Progenitor cell of endocrine pancreas (in vitro differentiated cells): ENCODE measurements at places on chromosomes 11 and 22.

- no peak for DNase-seq
These were observed 350.8 kb downstream of the DLG2 start for GRCh38 chr11:85276332-85276731.

GRCh38 chr11:75508051-75508561, 17.6 kb downstream of the GDPD5 start:
- DNase-seq: no peak

DNA sequence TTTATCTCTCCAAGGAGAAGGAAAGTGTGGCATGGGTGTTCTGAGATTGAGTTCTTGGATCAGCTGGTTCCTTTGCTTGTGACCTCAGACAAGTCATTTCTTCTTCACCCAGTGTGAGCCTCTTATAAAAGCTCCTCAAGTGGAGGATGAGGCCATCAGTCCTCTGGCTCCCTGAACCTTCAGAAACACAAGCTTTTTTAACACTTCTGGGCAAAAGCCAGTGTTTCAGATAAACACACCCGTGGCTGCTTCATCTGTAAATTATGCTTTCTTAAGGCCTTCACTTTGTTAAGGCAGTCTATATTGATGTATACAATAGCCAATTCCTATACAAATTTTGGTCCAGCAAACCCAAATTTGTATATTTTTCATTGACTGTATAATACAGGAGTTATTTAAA, 179.9 kb downstream of the DBX1 start:
- DNase-seq: no peak

DNA sequence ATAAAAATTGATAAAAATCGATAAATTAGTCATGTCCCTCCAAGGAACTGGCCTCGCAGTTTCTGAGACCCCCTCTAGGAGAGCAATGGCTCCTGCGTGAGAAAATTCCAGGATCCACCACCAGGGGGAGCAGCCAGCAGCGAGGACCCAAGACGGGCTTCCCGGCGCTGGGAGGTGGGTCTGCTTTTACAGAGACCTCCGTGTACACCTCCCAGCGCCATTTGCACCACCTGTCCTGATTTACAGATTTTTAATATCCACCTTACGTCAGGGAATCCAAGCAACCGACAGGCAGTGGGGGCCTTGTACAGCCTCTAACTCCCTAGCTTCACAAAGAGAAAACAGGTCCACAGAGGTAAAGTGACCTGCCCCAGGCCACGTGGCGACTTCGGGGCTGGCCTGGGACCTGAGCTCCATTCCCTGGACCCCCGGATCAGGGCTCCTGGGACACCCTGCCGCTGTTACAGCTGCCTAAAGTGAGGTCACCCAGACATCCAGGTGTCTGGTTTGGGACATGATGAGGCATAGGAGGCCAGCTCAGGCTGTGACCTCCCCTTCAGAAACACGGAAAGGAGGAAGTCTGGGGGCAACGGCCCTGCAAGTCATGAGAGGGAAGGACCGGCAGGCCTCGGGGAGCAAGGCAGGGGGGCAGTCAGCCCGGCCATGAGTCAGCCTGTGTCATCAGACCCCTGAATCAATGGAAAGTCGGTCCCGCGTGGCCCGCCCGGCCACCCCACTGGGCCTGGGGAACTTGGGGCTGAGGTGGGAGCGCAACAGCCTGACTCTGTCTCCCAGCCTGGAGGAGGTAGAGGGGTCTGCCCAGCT, 3.5 kb downstream of the OSM start:
- DNase-seq: peak; percentile 84

DNA sequence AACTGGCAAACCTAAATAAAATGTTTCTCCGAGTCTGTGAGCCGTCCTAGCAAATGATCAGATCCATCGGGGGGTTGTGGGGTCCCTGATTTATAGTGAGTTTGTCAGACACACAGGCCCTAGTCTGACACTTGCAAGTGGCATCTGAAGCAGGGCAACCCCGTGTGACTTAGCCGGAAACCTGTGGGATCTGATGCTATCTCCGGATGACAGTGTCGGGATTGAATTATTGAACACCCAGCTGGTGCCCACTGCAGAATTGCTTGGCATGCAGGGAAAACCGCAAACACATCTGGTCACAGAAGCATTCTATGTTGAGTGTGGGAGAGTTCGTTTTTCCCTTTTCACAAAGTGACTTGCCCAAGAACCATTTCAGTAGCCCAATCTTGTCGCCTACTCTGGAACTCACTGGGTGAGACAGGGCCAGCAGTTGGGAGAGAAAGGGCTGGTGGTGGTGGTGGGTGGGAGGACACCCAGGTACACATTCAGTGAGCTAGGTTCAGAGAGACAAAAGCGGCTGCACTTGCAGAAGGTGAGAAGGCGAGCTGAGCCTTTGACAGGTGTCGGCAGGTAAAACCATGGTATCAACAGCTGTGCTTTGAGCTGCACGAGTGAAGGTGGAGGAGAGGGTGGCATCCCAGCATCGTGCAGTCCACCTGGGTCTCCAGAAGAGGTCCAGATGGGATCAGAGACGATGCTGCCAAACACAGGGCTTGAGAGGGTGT, 33.7 kb upstream of the B3GAT1 start:
- DNase-seq: no peak

DNA sequence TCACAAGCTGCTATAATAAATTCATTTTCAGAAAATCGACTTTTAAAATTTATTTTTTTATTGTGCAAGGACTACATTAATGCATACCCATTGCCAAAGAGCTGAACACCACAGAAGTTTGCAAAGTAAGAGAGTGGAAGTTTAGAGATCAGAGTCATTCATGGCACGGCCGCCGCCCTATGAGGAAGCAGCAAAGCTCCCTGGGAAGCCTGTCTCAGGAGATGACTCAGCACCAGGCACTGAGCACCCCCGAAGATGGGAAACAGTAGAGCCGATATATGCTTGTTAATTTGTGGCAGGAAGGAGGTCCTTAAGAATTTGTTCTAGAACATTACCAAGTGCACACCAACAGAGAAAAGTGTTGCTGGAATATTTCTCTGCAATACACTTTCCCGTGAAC, 693.7 kb downstream of the OPCML start:
- DNase-seq: no peak

- DNase-seq: no peak
These were observed 16.8 kb upstream of the IGLL5 start for GRCh38 chr22:22870577-22871404.

GRCh38 chr11:2160736-2161259, at the start of gene INS:
Gene INS, minus strand, starts transcription at chr11:2161209. Its CDS starts 238 bp downstream, at chr11:2160971.
- no peak for DNase-seq

- no peak for DNase-seq
These were observed 372.7 kb upstream of the ANO5 start for GRCh38 chr11:21820176-21820575.

DNA sequence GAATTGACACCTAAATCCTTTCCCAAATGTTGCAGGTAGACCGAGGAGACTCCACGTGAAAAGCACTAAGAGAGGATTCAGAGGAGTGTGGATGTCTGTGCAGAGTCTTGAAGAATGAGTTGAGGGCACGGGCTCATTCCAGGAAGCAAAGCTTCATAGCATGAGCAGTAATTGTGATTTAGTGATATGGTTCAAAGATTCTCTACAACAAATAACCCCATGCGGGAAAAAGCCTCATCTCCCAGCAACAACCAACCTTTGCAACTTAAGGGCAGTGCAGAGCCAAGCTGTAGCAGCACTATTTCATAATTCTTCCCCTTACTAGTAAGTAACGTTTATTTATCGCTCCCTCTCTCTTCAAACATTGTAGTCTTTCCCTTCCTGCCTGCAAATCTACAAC, 87.5 kb upstream of the CLMP start:
- DNase-seq: no peak

- DNase-seq: no peak
These were observed 8.8 kb downstream of the WNT7B start for GRCh38 chr22:45968003-45968650.

DNA sequence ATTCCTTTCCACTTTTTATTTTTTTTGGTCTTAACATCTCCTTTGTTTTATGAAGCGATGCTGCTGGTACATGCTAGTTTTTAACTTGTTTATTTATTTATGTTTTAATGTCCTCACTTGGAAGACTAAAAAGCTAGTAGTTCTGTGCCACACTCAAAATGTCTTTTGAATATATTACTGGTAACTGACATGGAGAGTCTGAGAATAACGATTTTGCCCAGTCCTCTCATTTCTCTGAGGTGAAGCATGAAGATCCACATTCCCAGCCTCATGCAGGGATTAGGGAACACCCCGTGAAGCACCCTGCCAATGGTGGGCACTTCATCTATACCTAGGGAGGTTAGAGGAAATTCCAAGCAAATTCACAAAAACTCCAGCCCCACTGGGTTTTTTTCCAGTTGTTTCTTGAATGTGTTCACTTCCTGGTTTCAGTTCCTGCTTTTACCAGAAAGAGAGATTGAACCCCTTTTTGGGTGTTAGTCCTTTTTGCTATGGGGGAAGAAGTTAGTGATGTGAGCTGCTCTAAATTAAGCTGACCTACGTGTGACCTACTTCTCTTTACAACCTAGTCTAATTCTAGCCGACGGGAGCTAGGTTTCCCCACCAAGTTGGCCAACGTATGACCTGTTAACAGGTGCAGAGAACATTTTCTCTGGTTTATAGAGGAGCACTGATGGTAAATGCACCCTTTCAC, 106.1 kb downstream of the SLC1A2 start:
- no peak for DNase-seq

DNA sequence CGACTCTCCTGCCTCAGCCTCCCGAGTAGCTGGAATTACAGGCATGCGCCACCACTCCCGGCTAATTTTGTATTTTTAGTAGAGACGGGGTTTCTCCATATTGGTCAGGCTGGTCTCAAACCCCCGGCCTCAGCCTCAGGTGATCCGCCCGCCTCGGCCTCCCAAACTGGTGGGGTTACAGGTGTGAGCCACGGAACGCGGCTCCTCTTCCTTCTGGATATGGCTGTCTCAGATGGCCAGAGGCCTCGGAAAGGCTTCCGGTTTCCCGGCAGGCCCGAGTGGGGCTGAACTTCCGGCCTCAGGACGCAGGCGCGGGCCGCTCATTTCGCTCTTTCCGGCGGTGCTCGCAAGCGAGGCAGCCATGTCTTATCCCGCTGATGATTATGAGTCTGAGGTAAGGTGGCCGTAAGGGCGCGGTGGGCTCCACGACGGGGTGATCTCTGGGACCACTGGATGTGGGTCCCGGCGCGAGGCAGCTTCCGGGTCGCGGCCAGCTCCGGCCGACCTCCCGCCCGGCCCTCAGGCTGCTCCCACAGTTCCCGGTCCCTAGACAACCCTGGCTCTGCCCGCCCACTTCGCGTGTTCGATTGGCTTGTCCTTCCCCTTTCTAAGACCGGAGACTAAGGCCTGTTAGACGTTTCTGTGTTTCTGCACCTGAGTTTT, at the start of gene EIF3L:
EIF3L (plus strand) TSS at position 331 of the 663 bp plus-strand sequence; CDS start at position 362, 31 bp downstream.
- peak; percentile 71 for DNase-seq

GRCh38 chr11:57425565-57426438, 1.1 kb downstream of the SLC43A3 start:
- DNase-seq: no peak

DNA sequence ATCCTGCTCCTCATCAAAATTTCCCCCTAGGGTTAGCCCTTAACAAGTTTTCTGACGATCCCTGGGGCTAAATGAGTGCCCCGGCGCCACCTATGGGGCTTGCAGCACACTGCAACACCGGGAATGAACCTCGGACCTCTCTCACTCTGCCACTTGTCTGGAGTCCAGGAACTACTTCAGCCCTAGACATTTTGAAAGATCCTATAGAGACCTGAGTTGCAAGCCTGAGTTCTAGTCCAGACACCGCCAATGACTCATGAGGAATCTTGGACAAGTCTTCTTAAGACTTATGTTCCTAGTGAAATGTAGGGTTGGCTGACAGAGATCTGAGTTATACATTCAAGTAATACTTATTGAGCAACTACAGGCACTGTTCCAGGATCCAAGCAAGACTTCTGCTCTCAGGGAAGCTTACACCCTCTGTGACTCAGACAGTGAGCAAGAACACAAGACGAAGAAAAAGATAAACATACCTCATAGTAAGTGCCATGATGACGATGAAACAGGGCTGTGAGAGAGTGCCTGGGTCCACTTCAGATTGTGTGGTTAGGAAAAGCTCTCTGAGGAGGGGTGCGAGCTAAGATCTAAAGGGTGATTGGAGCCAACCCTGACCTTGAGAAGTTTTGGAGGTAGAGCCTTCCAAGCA, 10.2 kb upstream of the STK33 start:
- DNase-seq: peak; percentile 34

DNA sequence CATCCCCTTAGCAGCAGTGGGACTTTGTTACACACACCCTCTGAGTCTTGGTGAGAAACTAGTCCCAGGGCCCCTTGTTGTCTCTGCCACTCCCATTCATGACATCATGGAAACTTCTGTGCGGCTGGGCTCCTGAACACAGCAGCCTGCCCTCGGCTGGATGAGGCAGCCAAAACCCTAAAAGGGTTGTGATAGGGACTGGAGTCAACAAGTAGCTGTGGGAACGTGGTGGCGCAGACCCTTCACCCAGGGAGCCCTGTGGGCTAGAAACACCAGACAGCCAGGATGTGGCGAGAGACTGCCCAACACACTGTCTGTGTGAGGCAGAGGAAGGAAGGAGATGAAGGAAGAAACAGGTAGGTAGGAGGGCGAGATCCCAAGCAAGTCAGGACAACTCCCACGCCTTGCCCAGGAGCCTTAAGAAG, 3.9 kb downstream of the CD3D start:
- no peak for DNase-seq

DNA sequence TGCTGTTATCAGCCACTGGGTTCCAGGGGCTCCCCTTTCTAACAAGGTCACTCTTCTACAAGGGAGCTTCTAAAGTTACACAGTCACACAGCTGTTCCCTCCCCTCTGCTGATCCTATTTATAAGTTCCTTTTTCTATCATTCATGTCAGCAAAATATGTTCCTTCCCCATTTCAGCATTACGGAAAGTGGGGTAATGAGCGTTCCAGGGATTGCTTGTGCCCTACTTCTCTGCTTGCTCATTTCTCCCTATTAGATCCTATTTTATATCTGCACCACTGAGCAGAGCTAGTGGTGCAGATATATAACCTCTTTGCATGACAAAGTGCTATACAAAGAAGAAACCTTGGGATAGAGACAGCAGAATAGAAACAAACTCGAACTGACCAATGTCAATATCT, 22.7 kb upstream of the PLEKHB1 start:
- no peak for DNase-seq

DNA sequence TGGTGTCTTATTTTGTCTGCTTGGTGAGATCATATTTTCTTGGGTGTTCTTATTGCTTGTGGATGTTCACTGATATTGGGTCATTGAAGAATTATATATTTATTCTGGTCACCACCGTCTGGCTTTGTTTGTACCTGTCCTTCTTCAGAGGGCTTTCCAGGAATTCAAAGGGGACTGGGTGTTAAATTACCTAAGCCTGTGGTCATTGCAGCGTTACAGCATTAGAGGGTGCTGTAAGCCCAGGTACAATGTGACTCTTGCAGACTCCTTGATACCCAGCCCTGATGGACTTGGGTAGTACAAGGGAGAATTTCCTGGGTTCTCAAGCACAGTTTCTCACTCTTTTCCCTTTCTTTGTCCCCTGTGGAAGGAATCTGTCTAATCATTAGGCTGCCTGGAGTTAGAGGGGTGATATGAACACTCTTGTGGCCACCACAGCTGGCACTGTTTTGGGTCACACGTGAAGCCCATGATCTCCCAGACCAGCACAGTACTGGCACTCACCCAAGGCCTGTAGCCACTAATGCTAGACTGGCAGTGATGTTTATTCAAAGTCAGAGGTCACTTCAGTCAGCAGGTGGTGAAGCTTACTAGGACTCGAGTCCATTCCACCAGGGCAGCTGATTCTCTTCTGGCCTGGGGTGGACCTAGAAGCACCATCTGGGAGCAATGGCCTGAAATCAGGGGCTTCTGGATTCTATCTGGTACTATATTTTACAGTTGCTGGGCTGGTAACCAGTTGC, 56.1 kb upstream of the NARS2 start:
- no peak for DNase-seq

GRCh38 chr11:131661132-131661531, 290.7 kb downstream of the NTM start:
- no peak for DNase-seq
